Forelimb muscle (tissue), 1 donor: ENCODE measurements at places on chromosomes 7 and 10. TPM values are rescaled to one million over a fixed set of nuclear protein-coding genes. Genes with fewer than 3 reads are reported as not detected.

GRCh38 chr10:52100011-52100547, 214.0 kb upstream of the DKK1 start:
- DNase-seq = no peak

- no peak for DNase-seq
Measured at GRCh38 chr7:69208848-69209247, 389.4 kb upstream of the AUTS2 start.

DNA sequence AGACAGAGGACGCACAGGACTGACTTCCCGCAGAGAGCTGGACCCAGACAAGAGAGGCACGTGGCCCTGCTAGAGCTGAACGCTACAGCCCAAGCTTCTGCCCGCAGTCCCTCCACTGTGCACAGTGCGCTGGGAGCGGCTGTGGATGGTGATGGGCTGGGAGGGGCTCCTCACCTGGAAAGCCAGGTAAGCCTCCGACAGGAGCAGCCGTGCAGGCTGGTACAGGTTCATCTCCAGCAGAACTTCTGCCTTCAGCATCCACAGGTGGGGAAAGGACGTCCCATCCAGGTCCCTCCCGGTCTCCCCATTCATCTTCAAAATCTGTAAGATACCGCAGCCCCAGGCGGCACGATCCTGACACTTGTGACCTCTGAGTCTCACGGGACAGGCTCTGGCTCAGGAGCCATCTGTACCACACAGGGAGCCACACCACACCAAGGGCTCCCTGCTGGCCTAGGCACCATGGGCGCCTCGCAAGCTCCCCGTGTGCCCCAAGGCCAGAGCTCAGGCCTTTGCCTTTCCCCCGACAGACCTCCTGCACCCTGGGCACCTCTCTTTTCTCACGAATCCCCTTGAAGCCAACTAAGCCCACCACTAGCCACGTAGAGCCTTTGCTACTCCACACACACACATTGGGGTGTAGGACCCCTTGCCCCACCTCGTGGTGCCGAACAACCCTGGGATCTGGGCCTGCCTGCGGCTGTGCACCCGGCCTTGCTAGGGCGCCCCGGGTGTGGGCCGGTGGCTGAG, 76.3 kb downstream of the CFAP46 start:
- no peak for DNase-seq

GRCh38 chr10:103276896-103277712, at the start of gene INA:
INA (plus strand) TSS chr10:103277138; CDS start chr10:103277212, 74 bp downstream.
- no peak for DNase-seq

DNA sequence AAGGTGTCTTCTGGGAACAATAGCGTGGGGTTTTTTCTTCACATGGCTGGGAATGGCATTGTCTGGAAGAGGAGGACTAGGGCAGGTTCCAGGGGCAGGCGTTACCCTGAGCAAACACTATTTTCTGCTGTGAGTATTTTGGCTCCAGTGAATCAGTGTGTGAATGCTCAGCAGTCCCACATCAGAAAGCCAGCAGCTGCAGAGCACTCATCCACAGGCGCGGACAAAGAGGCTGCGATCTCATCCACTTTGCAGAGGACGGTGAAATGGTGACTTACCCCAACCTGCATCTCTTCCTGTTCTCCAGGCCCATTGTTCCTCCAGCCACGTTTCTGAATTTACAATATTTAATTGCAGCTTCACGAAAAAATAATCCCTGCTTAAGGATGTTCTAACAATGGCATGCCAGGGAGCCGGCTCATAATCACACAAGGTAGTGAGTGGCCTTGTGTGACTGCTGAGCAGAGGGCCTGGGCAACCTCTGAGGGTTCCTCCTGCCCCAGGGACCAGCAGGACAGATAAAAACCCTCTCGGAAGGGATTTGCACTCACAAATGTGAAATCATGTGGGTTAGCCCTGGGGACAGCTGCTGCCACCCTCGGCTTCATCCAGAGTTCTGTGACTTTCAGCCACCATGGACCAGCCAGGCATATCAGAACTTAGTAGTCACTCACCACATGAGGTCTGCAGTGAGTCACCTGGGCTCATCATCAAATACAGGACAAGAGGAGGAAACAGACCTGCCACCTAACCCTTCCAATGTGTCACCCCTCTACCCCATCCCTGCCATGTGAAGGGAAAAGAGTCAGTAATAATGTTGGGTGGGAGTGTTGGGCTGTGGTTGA, 65.0 kb upstream of the EN2 start:
- no peak for DNase-seq

GRCh38 chr10:103676851-103677417, 178.4 kb downstream of the SH3PXD2A start:
- peak; percentile 72 for DNase-seq

GRCh38 chr10:70583669-70584037, 18.9 kb downstream of the PRF1 start:
- DNase-seq = no peak

DNA sequence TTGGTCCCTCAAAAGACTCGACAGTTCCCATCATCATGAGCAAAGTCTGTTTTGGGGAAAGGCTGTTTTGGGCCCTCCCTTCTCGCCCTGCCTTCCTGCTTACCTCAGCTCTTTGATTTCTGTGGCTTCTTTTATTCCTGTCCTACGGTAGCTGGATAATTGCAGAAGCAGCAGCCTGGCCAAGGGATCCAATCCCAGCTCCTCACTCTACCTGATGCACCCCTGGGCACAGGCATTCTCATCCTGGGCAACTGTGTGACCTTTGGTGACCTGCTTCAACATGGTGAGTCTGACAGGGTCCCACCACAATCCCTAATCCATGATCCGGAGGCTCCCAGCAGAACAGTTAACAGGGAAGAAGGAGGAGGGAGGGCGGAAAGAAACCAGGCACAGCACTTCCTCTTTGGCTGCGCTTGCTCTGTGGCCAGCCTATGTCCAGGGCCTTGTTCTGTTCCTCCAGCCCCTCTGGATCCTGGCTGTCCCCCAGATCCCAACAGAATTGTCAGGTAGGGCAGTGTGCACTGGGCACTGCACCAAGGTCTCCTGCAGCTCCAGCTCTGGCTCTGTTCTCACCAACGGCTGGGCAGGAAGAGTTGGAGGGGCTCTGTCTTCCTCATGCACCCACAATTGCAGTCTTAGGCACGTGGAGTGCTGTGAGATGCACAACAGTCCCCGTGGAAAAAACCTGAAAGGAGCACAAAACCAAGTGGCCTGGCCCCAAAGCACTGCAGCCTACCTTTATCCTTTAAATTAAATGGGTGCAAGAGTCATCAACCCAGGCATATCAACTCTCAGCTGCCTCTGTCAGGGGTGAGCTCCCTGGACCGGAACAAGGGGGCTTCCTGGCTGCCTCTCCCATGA, 144.4 kb downstream of the PTPN20 start:
- DNase-seq = no peak

GRCh38 chr10:118571123-118571522, 24.3 kb downstream of the PRLHR start:
- DNase-seq = no peak

DNA sequence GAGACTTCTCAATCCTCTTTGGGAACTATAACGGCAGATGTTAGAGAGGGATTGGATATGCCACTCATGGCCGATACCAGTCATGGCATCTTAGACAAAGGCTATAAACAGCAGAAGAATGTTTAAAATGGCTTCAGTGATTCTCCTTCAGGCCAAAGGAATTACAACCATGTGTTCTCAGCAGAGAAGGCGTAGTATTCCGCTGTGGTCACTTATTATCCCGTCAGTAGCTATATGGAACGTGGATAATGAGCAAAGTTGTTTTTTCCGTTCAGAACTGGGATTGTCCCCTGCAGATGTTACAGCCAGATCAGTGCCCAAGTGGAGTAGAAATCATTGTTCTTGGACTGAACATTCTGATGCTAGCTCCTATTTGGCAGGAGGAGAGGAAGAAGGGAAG, 43.1 kb downstream of the TEX36 start:
- DNase-seq = no peak

- no peak for DNase-seq
Measured at GRCh38 chr10:3755440-3756359, 29.3 kb downstream of the KLF6 start.

- DNase-seq = no peak
Measured at GRCh38 chr7:128022631-128023532, 8.4 kb downstream of the LRRC4 start.

DNA sequence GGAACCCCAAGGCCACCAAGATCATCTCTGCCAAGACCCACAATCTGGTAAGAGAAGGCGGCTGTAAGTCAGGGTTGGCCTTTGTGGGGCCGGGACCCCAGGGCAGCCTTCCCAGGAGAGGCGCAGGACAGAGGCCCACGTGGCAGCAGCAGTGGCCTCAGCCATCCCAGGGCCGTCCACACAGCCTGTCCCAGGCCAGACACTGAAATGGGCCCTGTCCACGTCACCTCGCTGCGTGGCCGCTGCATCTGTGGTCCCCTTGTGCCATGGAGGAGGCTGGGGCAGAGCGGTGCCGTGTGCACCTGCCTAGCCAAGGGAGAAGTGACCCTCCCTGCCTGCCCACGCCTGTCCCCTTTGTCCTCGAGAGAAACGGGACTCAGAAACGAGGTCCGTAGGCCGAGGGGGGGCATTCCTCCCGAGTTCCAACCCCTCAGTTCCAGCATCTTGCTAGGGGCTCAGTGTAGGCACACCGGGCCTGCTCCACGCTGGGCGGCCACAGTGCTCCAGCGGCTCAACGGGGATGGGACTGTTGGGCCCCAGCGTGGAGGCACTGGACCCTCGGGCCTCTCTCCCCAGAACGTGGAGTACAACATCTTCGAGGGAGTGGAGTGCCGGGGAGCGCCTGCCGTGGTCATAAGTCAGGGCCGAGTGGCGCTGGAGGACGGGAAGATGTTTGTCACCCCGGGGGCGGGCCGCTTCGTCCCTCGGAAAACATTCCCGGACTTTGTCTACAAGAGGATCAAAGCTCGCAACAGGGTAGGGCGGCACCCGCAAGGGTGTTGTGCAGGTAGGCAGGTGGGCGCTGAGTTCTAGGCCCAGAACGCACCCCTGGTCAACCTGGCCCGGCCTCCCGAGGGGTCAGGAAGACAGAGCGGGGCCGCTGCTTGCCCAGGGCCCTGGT, 15.6 kb downstream of the DPYSL4 start:
- no peak for DNase-seq

DNA sequence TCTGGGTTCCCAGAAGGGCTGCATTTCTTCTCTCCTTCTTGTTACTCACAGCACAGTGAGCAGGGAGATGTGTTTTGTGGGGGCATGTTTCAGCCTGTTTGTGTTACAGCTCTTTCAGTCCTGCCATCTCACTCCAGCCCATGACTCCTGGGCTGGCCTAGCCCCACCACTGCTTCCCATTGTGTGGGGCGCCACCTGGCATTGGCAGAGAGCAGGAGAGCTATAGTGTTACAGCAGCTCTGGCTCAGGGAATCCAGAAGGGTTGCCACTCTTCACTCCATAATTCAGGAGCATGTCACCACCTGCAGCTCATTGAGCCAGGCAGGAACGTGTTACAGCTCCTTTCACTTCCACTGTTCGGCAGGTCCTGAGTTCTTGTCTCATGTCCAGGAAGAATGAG, 30.0 kb downstream of the CLDN12 start:
- DNase-seq = no peak

DNA sequence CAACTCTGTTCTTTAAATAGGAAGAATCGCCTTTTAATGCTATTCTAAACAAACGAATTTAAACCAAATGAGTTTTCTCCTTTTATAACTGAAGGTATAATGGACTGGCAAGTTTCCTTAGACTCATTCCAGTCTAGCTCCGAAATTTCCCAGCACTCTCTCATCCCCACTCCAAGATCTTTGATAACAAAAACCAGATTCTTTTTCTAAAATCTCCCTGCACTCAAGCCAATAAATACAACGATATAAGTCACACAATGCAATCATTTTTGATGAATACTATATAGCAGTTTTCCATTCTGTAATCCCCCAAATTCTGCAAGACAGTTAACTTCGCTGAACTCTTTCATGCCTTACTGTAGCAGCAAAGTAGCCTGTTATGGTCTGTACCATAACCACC, 1.9 kb downstream of the OGA start:
- no peak for DNase-seq

GRCh38 chr10:78995987-78996791, 72.6 kb upstream of the ZMIZ1 start:
- DNase-seq = no peak

DNA sequence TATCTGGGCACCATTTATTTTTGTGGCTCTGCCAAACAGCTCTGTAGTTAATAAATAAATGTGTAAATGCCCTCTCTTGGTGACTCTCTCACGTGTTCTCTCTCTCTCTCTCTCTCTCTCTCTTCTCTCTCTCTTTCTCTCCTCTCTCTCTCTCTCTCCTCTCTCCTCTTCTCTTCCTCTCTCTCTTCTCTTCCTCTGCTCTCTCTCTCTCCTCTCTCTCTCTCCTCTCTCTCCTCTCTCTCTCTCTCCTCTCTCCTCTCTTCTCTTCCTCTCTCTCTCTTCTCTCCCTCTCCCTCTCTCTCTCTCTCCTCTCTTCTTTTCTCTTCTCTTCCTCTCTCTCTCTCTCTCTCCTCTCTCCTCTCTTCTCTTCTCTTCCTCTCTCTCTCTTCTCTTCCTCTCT, 145.8 kb upstream of the TMEM72 start:
- DNase-seq = no peak

DNA sequence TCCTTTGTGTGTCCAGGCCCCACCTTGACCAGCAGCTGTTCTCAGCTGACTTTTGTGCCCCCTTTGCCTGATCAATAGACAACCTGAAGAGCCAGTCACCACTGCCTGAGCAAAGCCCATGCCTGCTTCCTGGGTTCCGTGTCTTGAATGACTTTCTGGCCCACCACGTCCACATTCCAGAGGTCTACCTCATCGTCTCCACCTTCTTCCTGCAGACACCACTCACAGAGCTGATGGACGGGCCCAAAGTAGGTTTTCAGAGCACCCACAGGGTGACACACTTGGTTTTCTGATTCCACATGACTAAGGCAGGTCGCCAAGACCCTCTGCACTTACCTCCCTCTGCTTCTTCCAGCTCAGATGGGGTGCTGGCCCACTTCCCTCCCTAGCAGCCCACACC, 126.8 kb downstream of the WDFY4 start:
- DNase-seq = no peak

Gene GSTO2
- polyA plus RNA-seq = 0.99 TPM

Gene SAMD9
- polyA plus RNA-seq = 2.6 TPM

Gene SLC39A12
- polyA plus RNA-seq = not detected

Gene GPC2
- polyA plus RNA-seq = 6.3 TPM

Gene BAIAP2L1
- 6.8 TPM for polyA plus RNA-seq

Gene BHLHA15
- 0.47 TPM for polyA plus RNA-seq

Gene P4HA1
- polyA plus RNA-seq = 46.6 TPM

Gene KMT2C
- polyA plus RNA-seq = 34.0 TPM

Gene TRPV5
- 0.15 TPM for polyA plus RNA-seq

Gene TMEM273
- polyA plus RNA-seq = 5.6 TPM

Gene KLF6
- 78.7 TPM for polyA plus RNA-seq

Gene BRAF
- 9.8 TPM for polyA plus RNA-seq

Gene GHRHR
- polyA plus RNA-seq = 0.54 TPM

Gene TUBB8
- polyA plus RNA-seq = not detected
